ENCODE measurements at places on chromosomes 6 and 20.

GRCh38 chr6:110043366-110043994 is 65.4 kb downstream of the GPR6 start:
- no peak for DNase-seq

DNA sequence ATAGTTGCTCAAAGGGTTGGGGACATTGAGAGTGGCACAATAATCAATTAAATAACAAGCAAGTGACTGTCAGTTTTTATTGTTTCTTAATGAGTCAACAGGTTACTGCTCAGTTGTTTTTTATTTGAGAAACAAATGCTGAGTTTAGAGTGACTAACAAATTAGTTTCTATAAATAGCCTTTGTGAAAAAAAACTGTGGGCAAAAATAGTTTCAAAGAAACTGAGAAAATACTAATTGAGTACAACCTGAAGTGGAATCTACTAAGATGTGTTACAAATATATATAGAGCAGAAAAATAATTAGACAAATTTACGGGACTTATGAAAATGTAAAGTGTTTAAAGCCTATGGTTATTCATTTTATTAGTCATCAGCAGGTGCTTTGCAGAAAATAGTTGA is 22.3 kb downstream of the BEND6 start:
- DNase-seq = no peak

GRCh38 chr20:46378412-46379009 is 27.9 kb downstream of the ELMO2 start:
- no peak for DNase-seq

DNA sequence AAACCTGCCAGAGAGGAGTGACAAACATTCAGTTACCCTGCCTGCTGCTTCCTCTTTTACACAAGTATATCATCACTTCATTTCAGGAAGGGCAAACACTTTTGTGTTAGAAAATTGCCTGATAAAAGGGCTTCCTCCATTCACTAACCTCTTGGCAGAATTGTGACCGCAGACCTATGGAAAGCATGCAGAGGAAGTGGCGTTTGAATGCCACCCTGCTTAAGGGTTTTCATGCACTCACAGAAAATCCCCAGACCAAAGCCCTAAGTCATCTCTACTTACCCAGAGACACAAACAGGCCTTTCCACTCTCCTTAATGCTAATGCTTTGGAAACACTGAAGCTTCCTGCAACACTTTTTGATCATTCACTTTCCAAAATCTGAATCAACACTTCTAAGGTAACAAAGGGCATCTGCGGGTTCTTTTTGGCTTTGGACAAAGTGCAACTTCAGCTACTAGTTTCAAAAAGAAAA is 22.1 kb upstream of the RALGAPA2 start:
- DNase-seq = no peak
